ENCODE measurements at places on chromosomes 2 and 18.

DNA sequence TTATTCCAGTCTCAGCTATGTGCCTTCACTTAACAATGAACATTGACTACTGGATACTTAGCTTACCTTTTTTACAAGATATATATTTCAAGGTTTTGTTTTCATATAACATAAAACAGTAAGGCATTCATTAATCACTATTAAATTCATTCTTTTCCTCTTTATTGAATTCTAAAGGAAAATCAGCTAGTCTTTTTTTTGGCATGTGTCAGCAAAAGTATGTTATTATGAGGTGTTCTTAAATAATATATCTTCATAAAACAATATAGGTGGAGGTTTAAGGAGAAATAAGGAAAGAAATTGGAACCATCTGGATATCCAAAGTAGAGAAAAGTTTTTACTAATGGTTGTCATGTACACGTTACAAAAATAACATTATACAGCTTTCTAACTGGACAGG is 472.6 kb downstream of the ARHGAP15 start:
- peak overlapping the region; percentile 87 for H3K27ac ChIP-seq
- H3K27me3 ChIP-seq = no peaks in the 10 kb centered on the region
- peaks cover 56% of the 10 kb centered on the region for H3K4me1 ChIP-seq
- H3K4me3 ChIP-seq = no peak overlapping the region
- no peaks in the 10 kb centered on the region for H3K36me3 ChIP-seq

- H3K4me1 ChIP-seq = peaks cover 12% of the 10 kb centered on the region
- no peaks in the 10 kb centered on the region for H3K27me3 ChIP-seq
- H3K36me3 ChIP-seq = no peaks in the 10 kb centered on the region
- DNase-seq = no peak
- no peak overlapping the region for H3K4me3 ChIP-seq
- no peak overlapping the region for H3K27ac ChIP-seq
Measured at GRCh38 chr18:56869189-56869777, 218.1 kb downstream of the WDR7 start.

DNA sequence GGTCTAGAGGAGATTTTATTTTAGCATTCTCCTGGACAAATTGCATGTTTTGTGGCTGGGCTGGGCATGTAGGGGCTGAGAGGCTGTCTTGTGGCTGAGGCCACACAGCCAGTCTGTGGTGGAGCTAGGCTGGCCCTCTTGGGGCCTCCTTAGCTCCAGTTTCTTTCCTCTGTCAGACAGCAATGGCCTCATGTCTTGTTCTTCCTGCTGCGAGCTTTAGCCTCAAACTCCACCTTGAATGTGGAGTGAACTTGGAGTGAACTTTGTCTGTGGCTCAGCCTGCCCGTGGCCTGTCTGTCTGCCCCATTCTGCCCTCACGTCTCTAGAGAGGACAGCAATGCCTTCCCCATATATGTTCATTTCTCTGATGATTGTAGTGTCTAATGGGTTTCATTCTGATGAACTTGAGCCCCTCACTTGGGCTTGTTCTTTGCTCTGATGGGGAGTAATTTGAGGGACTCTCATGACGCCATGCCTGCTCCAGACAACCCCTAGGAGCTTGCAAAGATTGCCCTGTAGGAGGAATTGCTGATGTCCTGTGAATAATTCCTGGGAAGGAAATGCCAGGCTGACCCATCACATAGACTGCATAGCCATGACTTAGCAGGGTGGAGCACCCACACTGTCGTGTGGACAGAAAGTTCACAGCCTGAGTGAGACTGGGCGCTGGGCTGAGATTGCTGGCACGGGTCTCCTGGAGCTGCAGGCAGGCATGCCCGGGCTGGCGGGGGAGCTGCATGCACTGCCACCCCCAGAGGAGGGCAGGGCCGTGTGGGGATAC is 42.6 kb downstream of the ASAP2 start:
- H3K4me3 ChIP-seq = no peak overlapping the region
- DNase-seq = no peak
- H3K27ac ChIP-seq = no peak overlapping the region
- peaks cover 2% of the 10 kb centered on the region for H3K36me3 ChIP-seq

GRCh38 chr2:233448220-233448559 is 93.9 kb downstream of the DGKD start:
- peaks cover 10% of the 10 kb centered on the region for H3K36me3 ChIP-seq
- no peaks in the 10 kb centered on the region for H3K27me3 ChIP-seq
- H3K4me3 ChIP-seq = no peak overlapping the region
- DNase-seq = no peak
- no peak overlapping the region for H3K27ac ChIP-seq
- no peaks in the 10 kb centered on the region for H3K4me1 ChIP-seq

DNA sequence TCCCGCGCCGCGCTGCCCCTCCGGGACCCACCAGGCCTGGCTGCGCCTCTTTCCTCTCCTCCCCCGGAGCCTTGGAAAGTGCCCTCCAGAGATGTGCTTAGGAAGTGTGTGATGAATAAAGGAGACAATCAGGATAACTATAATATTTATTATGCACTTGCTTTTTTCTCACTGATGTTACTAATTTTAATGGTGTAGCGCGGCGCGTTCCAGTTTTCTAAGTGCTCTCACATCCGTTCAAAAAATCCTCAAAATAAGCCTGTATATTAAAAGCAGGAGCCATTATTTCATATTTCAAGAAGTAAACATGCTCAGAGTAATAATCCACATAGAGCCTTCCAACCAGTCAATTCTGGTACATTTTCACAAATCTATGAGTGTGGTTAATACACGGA is 941 bp upstream of the MPPE1 start:
- no peaks in the 10 kb centered on the region for H3K27me3 ChIP-seq
- peak overlapping the region; percentile 77 for H3K4me3 ChIP-seq
- peak overlapping the region; percentile 91 for H3K27ac ChIP-seq
- H3K36me3 ChIP-seq = no peaks in the 10 kb centered on the region
- DNase-seq = no peak
- peaks cover 16% of the 10 kb centered on the region for H3K4me1 ChIP-seq

DNA sequence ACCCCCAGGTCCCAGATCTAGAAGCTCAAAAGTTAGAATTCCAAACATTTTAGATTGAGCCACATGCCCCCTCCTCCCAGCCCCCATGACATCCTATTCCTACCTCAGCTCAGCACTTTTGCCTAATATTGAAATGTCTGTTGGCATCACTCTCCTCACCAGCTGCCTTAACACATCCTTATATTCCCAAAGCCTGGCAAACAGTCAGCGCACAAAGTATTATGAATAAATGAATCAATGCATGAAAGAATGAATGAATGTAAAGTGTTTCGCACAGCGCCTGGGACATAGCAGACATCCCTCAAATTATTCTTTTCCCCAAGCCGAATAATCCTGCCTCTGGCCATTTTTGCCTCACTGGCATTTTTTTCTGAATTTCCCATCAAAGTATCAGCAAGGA is 175.8 kb downstream of the TNS1 start:
- H3K4me3 ChIP-seq = no peak overlapping the region
- H3K4me1 ChIP-seq = no peaks in the 10 kb centered on the region
- no peak for DNase-seq
- H3K27ac ChIP-seq = no peak overlapping the region
- H3K27me3 ChIP-seq = no peaks in the 10 kb centered on the region

- H3K36me3 ChIP-seq = peaks cover 41% of the 10 kb centered on the region
- no peaks in the 10 kb centered on the region for H3K27me3 ChIP-seq
- H3K27ac ChIP-seq = no peak overlapping the region
Measured at GRCh38 chr2:30601375-30601774, 154.3 kb downstream of the LCLAT1 start.

- no peak overlapping the region for H3K27ac ChIP-seq
- H3K36me3 ChIP-seq = peaks cover 4% of the 10 kb centered on the region
- H3K4me1 ChIP-seq = peaks cover 2% of the 10 kb centered on the region
- H3K4me3 ChIP-seq = no peak overlapping the region
Measured at GRCh38 chr2:139940686-139941085, 1160.5 kb upstream of the NXPH2 start.

DNA sequence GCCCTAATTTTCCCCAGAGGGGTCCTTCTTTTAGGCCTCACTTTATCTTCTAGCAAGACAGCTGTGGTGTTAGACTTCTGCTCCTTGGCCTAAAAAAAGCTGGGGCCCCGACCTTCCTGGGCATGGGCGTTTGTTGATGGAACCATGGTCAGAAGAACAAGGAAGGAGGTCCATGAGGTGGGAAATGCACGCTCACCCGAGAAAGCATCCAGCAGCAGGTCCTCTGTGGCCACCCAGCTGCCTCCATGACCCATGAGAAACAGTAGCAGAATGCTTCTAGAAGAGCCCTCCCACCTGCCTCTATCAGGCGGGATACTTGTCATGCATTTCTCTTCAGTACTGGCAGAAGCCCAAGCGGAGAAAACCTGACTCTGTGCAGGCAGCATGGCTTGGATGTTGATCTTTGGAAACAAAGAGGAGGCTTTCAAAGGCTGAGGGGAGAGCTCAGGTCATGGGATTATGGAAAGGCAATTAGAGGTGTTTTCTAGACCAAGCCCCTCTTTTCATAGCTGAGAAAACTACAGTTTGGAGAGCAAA is 249.1 kb downstream of the FAM210A start:
- no peak overlapping the region for H3K27ac ChIP-seq
- no peak for DNase-seq
- H3K4me3 ChIP-seq = no peak overlapping the region
- no peaks in the 10 kb centered on the region for H3K36me3 ChIP-seq
- no peaks in the 10 kb centered on the region for H3K27me3 ChIP-seq

- peaks cover 6% of the 10 kb centered on the region for H3K27me3 ChIP-seq
- no peak overlapping the region for H3K4me3 ChIP-seq
- H3K27ac ChIP-seq = no peak overlapping the region
- no peaks in the 10 kb centered on the region for H3K36me3 ChIP-seq
Measured at GRCh38 chr2:230908595-230909191, 16.3 kb downstream of the GPR55 start.

- H3K4me3 ChIP-seq = no peak overlapping the region
- no peak overlapping the region for H3K27ac ChIP-seq
- H3K4me1 ChIP-seq = no peaks in the 10 kb centered on the region
- no peak for DNase-seq
- H3K27me3 ChIP-seq = no peaks in the 10 kb centered on the region
Measured at GRCh38 chr18:46859855-46860254, 57.5 kb downstream of the PIAS2 start.

GRCh38 chr18:57737400-57738060 is 65.6 kb downstream of the ATP8B1 start:
- H3K4me1 ChIP-seq = peaks cover 8% of the 10 kb centered on the region
- H3K27ac ChIP-seq = peak overlapping the region; percentile 47
- H3K36me3 ChIP-seq = peaks cover 6% of the 10 kb centered on the region
- DNase-seq = no peak
- no peak overlapping the region for H3K4me3 ChIP-seq

DNA sequence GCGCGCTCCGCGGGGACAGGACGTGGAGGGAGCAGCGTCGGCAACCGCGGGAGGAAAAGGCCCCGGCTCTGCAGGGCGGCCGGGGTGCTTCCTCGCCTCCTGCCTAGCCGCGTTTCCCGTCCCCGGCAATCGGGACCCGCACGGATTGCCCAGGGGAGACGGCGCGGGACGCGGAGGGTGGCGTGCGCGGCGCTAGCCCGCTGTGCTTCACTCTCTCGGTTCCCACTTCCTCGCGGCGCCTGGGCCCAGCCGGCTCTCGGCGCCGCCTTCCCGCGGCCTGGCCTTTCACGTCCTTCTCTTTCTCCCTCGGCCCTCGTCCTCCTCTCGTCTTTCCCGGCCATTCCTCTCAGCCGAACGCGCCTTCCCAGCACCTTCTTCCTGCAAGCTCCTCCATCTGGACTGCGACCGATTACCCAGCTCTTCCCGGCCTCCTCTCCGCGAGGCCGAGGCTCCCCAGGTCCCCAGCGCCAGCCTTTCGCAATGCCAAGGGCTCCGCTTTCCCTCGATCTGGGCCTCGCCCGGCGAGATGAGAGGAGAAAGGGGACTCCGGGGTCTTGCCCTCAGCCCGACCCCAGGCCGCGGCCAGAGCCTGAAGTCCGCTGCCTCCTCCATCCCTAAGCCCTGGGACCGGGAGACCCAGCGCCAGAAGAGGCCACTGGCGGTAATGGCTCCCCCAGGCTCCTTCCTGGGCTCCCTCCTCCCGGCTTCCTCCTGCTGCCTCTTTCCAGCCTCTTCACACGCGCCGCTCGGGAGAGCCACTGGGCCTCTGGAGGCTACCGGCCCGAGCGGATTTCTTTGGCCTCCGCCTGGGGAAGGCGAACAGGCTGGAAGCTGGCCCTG is 34.3 kb upstream of the ATP6V1B1 start:
- peaks cover 99% of the 10 kb centered on the region for H3K27me3 ChIP-seq
- H3K27ac ChIP-seq = peak overlapping the region; percentile 9
- H3K36me3 ChIP-seq = no peaks in the 10 kb centered on the region

DNA sequence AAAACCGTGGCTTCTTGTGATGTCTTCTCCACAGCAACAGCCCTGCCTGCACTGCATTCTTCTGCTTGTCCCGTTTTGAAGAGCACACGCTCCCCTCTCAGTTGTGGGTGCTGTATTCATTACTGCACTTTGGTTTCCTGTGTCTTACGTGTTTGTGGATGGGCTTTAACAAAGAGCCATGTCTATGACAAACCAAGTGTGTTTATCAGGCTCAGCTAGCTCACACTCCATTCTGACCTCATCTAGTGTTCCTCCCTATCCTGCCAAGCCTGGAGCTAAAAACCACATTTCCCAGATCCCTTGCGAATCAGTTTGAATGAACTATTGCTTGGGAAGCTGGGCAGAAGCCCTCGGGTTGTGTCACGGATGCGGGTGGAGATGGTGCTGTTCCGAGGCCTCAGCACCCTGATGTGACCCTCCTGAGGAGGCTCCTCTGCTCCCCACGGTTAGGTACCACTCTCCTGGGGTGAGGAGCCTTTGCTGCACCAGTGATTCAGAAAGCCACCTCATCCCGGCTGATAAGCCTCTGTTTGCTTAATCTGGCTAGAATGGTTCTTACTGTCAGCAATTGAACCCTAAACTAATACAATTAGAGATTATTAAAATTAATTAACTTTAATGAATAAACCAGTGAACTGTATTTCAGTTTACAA is 116.5 kb downstream of the GALR1 start:
- H3K27me3 ChIP-seq = no peaks in the 10 kb centered on the region
- H3K4me3 ChIP-seq = no peak overlapping the region
- H3K36me3 ChIP-seq = no peaks in the 10 kb centered on the region

GRCh38 chr2:26682155-26682554 is 10.4 kb upstream of the KCNK3 start:
- no peaks in the 10 kb centered on the region for H3K27me3 ChIP-seq
- DNase-seq = no peak
- no peak overlapping the region for H3K4me3 ChIP-seq

- no peak overlapping the region for H3K4me3 ChIP-seq
- H3K4me1 ChIP-seq = peaks cover 4% of the 10 kb centered on the region
- no peak overlapping the region for H3K27ac ChIP-seq
- H3K36me3 ChIP-seq = no peaks in the 10 kb centered on the region
- no peak for DNase-seq
- H3K27me3 ChIP-seq = no peaks in the 10 kb centered on the region
Measured at GRCh38 chr18:75846321-75846720, 418.8 kb upstream of the SMIM21 start.

GRCh38 chr2:128279009-128279408 is 39.7 kb downstream of the HS6ST1 start:
- peak overlapping the region; percentile 64 for H3K27ac ChIP-seq
- no peak overlapping the region for H3K4me3 ChIP-seq
- DNase-seq = peak; percentile 10
- H3K4me1 ChIP-seq = peaks cover 9% of the 10 kb centered on the region

- H3K4me1 ChIP-seq = peaks cover 2% of the 10 kb centered on the region
- no peak for DNase-seq
- H3K4me3 ChIP-seq = no peak overlapping the region
- H3K27ac ChIP-seq = no peak overlapping the region
- H3K36me3 ChIP-seq = peaks cover 5% of the 10 kb centered on the region
Measured at GRCh38 chr2:134401789-134402188, 147.9 kb downstream of the MGAT5 start.
